ENCODE measurements at places on chromosomes 2 and 18. TPM values are rescaled to one million over a fixed set of nuclear protein-coding genes. Genes with fewer than 3 reads are reported as not detected.
A peak's percentile ranks its signal among the peaks of the same experiment; 100 is the strongest.

DCDC2C gene
- total RNA-seq: not detected

ECEL1 gene
- not detected for total RNA-seq

FBLN7 gene
- 0.27 TPM for total RNA-seq

- no peaks in the 10 kb centered on the region for H3K4me1 ChIP-seq
- no peak overlapping the region for H3K27ac ChIP-seq
- peaks cover 52% of the 10 kb centered on the region for H3K36me3 ChIP-seq
- H3K27me3 ChIP-seq: no peaks in the 10 kb centered on the region
- DNase-seq: no peak
- H3K4me3 ChIP-seq: no peak overlapping the region
Measured at GRCh38 chr2:26778507-26778906, 7.3 kb upstream of the CENPA start.

DNA sequence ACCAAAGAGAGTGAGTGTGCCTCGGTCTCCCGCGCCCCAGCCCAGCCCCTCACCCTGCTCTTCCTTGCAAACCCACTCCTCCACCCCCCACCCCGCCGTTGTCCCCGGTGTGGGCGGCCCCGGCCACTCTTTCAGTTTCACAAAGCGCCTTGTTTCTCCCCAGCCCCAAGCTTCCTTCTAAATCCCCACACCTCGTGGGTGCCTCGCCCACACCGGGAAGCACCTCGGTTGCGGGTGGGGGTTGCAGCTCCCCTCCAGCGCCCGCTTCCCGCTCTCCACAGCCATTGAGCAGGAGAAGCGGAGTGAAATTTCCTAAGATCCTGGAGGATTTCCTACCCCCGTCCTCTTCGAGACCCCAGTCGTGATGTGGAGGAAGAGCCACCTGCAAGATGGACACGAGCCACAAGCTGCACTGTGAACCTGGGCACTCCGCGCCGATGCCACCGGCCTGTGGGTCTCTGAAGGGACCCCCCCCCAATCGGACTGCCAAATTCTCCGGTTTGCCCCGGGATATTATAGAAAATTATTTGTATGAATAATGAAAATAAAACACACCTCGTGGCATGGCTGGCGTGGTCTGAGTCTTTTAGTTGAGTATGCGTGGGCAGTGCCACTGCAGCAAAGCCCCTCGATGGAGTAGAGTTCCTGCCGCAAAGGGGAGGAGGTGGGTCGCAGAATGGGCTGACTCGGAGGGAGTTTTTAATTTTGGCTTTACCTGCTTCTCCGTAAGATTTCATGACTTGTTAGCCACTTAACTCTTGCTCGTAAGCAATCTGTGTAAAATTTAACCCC lies 848 bp downstream of the TMSB10 start:
- DNase-seq: no peak

DNA sequence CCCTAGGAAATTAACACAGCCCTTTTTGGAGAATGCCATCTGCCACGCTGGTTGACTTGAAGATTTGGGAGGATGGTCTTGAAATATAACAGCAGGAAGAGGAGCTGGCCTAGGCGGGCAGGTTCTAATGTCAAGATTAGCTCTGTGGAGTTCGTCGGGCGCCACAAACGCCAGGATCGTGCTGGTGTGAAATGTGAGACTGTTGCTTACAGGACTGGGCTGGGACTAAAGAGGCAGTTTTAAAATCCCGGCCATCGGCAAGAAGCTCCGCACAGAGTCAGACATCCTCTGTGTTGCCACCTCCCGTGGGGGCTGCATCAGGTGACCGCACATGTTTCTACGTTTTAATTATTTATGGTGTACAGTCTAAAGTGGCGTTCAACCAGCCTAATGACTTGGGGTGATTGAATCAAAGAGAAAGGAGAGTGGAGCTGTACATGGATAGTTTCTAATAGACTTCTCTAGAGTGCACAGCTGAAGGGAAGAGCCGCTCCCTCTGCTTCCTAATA lies 99.4 kb upstream of the BCL11A start:
- H3K36me3 ChIP-seq: no peaks in the 10 kb centered on the region
- peaks cover 77% of the 10 kb centered on the region for H3K27me3 ChIP-seq
- no peak overlapping the region for H3K4me3 ChIP-seq
- H3K4me1 ChIP-seq: no peaks in the 10 kb centered on the region

DNA sequence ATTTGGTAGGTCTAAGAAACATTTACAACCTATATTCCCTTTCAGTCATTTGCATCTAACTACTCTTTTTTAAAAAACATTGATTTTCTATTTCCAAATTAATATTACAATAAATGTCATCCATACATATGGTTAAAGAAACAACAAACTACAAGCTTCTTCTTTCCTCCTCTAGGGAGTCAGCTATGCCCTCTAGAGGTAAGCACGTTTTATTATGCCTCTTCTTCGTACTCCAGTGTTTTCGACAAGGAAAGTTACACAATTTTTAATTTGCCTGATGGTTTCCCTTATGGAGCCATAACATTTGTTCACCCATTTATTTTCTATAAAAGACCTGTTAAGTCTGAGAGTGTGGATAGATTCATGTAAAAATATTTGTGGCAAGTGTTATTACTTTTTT lies 183.4 kb upstream of the CDH7 start:
- H3K4me3 ChIP-seq: no peak overlapping the region
- no peak overlapping the region for H3K27ac ChIP-seq
- peak; percentile 19 for DNase-seq
- H3K4me1 ChIP-seq: no peaks in the 10 kb centered on the region
- H3K27me3 ChIP-seq: no peaks in the 10 kb centered on the region
- no peaks in the 10 kb centered on the region for H3K36me3 ChIP-seq

DNA sequence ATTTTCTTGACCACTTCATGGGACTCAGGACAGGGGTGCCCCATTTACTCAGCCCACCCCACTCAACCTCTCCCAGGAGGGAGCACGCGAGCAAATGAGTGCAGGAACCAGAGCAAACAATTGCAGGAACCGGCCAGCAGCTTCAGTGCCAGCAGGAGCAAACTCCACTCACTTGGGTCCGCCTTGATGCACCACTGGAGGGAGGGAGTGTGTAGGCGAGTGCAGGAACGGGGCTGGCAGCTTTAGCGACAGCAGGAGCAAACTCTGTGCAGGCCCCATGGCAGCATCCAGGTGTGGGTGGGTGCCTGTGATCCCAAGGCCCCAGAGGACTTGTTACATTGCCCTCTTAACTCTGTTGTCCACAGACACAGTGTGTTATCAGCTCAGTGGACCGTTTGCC lies 1667.3 kb upstream of the CELF4 start:
- H3K27me3 ChIP-seq: no peaks in the 10 kb centered on the region
- no peak overlapping the region for H3K4me3 ChIP-seq
- no peak overlapping the region for H3K27ac ChIP-seq
- DNase-seq: no peak
- no peaks in the 10 kb centered on the region for H3K36me3 ChIP-seq
- H3K4me1 ChIP-seq: no peaks in the 10 kb centered on the region

DNA sequence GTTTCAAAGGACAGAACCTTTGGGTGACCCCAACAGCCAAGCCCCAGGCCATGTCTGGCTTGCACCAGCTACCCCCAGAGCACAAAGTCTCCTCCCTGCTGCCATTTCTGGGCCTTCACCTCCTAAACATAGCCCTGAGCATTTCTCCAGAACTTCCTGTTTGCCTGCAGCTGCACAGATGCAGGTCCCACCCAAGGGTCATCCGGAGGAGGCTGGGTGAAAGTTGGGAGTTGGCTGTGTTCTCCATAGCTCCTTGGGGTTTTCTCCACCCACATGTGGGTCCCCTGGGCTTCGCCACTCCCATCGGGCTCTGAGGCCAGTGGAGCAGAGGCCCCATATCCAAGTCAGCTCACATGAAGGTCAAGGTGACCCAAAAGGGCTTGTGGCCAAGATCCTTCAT lies 4.3 kb downstream of the TNP1 start:
- no peak overlapping the region for H3K27ac ChIP-seq
- no peaks in the 10 kb centered on the region for H3K36me3 ChIP-seq
- no peaks in the 10 kb centered on the region for H3K27me3 ChIP-seq
- no peak for DNase-seq
- no peak overlapping the region for H3K4me3 ChIP-seq
- no peaks in the 10 kb centered on the region for H3K4me1 ChIP-seq

DNA sequence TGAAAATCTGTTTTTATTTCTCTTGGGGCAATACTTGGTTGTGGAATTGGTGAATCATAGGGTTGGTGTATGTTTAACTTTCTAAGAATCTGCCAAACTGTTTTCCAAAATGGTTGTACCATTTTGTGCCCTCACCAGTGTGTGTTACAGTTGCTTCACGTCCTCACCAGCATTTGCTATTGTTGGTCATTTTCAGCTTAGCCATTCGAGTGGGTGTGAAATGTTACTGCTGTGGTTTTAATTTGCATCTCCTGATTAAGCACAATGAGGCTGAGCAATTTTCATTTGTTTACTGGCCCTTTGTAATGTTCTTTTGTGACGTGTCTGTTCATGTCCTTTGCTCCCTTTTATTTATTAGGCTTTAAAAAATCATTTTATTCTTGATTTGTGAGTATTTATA lies 49.7 kb downstream of the FOSL2 start:
- H3K27ac ChIP-seq: no peak overlapping the region
- H3K4me3 ChIP-seq: no peak overlapping the region
- peaks cover 4% of the 10 kb centered on the region for H3K36me3 ChIP-seq

DNA sequence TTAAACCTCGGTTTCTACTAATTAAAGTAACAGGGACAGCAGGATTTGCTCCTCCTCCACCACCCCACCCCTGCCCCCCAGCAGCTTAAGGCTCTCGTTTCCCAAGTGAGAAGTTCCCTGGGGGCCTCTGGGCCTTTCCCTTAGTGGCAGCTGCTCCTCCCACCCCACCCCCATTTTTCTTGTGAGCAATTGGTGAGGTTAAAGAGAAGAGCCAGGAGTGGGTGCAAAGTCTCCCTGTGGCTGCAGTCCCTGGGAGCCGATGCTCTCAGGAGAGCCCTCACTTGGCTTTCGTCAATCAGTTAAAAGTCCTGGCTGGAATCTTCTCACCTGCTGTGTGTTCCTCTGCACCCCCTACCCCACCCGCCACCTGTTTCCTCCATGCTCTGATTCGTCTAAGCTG lies 48.7 kb upstream of the AGAP1 start:
- H3K4me3 ChIP-seq: peak overlapping the region; percentile 18
- peaks cover 17% of the 10 kb centered on the region for H3K36me3 ChIP-seq
- peaks cover 9% of the 10 kb centered on the region for H3K27me3 ChIP-seq
- peak overlapping the region; percentile 94 for H3K27ac ChIP-seq
- H3K4me1 ChIP-seq: peaks cover 20% of the 10 kb centered on the region
- no peak for DNase-seq

DNA sequence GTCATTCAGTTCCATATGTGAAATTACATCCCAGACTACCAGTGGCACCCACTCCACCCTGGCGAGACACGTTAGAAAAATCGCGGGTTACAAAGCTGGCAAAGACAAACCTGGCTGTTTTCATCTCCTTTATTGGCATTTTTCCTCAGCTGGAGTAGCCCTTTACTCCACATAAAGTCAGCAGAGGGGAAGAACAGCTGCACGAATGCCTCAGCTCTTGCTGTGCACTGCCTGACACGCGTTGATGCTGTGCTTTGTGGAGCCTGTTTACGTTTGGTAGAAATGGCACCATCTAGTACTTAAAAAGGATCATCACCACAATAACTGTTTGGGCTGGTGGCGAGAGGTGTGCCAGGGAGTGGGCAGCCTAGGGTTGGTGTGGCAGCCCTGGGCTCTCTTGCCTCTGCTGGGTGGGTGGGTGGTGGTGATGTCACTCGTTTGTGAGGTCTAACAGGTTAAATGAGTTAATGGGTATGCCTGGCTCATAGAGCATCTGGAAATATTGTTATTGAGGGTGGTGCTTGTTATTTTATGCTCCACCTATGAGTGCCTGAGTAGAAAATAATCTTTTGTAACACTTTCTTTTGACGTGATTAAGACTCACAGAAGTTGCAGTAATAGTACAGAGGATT lies 16.4 kb downstream of the FARP2 start:
- DNase-seq: no peak
- peaks cover 13% of the 10 kb centered on the region for H3K36me3 ChIP-seq
- peak overlapping the region; percentile 91 for H3K27ac ChIP-seq
- no peak overlapping the region for H3K4me3 ChIP-seq
- H3K27me3 ChIP-seq: no peaks in the 10 kb centered on the region
- peaks cover 69% of the 10 kb centered on the region for H3K4me1 ChIP-seq
